Esophagus squamous epithelium (tissue), 5 donors: ENCODE measurements at places on chromosomes 11 and 22.

- DNase-seq: no peak
These were observed 2.3 kb upstream of the USP28 start for GRCh38 chr11:113877670-113878055.

DNA sequence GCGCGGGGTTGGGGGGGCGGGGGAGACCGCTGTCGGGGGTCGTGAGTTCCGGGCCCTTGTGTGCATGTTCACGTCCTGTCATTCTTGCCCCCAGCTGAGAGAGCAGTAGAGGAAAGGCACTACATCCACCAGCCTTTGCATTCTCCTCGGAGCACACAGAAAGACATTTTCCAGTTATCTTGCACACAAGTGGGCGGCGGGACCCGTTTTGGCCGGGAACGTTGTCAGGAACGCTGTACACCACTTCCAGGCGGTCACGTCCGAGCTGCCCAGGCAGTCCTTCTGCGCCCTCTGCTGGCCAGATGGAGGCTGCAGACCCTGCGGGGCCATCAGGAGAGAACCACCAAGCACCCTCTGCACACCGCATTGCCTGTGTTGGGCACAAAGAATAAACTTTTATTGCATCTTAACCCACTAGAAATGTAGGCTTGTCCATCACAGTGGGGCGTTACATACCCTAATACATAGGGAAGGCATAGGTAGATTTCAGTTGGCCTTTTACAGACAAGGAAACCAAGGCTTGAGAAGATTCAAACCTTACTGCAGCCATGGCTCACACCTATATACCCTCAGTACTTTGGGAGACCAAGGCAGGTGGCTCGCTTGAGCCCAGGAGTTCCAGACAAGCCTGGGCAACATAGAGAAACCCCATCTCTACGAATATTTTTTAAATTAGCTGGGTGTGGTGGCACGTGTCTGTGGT is 2.8 kb upstream of the CDKN1C start:
- DNase-seq: no peak

- DNase-seq: no peak
These were observed 494 bp downstream of the ZDHHC5 start for GRCh38 chr11:57668434-57668782.

- DNase-seq: no peak
These were observed 785 bp downstream of the CLPB start for GRCh38 chr11:72433455-72434036.

GRCh38 chr11:95466416-95466815 is 235.4 kb upstream of the SESN3 start:
- DNase-seq: no peak

GRCh38 chr11:46612326-46612725 is 4.7 kb downstream of the HARBI1 start:
- DNase-seq: no peak

DNA sequence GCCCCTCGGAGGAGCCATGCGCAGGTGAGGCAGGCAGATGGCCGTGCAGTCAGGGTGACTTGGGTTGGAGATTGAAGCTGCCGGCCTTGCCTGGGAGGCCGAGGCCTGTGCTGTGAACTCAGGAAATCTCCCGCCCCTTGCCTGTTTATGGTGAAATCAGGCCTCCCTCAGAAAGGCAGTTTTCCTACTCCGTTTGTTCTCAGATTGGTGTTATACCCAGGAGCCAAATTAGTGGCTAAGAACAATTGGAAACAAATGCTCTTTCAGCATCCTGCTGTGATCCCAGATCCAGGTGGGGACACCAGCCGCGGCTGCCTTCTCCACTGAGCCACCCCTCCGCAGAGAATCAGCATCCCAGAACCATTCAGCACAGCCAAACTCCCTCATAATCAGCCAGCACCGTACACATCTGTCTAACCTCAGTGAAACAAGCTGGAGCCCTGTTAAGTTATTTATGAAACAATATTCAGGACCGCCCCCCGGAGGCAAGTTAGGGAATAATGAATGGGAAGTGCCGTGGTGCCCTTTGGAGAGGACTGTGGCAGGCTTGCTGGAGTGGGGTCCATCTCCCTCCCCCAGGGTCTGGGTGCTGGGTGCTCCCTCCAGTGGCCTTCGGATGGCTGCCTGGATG is 60.0 kb downstream of the PKNOX2 start:
- DNase-seq: no peak

DNA sequence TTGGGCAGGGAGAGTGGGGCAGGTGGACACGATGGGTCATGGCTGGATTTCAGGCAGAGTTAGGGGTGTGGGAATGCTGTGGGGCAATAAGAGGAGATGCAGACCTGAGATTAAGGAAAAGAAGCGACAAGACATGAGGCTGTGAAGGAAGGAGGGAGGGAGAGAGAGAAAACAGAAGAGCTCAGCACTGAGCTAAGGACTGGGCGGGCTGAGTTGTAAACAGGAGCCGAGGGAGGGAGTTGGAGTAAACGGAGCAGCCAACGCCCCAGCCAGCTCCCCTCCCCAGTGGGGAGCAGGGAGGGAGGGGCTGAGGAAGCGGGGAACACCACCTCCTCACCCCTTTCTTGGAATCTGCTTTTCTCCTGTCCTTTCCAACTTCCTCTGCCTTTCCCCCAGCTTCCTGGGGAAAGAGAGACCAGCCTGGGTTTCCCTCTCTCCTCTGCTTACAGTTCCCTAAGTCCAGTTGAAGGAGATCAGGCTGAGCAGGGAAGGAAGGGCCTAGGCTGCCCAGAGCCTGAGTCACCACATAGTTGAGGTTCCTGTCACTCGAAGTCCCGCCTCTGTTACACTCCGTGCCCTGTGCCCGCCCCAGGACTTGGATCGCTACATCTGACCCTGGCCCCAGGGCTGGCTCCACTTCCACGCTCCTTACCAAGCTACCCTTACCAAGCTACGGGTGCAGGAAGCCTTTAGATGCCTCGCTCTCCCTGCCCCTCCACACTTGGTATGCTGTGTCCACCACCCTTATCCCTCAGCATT is 6.7 kb upstream of the AHNAK start:
- no peak for DNase-seq

GRCh38 chr11:107719557-107720302 is 7.9 kb upstream of the SLN start:
- DNase-seq: no peak
